SHP77 (cell line): ENCODE measurements at places on chromosomes 1 and 21.

- no peak for DNase-seq
Measured at GRCh38 chr1:226596531-226597165, 48.1 kb downstream of the STUM start.

GRCh38 chr1:207219979-207220889 is 101.2 kb upstream of the CD55 start:
- DNase-seq: no peak

DNA sequence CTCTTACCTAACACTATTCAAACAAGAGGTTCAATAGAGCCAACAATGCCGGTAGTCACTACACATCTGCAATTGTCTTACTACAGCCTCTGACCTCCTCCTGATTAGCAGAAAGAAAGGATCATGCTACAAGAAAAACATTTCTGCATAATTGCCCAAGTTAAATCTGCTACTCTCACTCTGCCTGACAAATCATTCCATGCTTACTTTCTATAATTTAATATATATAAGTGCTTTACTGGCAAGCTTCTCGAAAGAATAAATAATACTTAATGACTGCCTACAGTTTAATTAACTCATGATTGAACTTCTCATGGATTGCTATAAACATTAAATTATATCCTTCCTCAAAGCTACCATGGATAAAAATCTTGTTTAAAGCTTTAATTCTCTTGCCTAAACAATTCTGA is 156.0 kb downstream of the SLC45A1 start:
- no peak for DNase-seq

DNA sequence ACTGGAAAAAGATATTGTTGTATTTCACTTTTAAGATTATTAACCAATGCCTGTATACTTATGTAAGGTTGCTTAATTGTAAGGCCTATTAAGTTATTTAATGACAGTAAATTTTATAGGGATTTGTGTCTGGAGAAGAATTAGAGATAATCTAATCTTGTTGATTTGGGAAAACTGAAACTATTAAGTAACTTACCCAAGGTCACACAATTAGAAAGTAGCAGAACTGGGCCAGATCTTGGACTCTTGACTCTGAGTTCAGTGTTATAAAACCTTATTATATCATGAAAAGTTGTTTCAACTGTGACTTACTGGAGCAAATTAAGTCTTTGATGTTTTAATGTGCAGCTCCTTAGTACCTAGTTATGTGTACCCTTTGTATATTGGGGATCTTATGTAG is 38.5 kb downstream of the CAMTA1 start:
- no peak for DNase-seq

- DNase-seq: no peak
Measured at GRCh38 chr1:116309090-116309870, 63.8 kb upstream of the ATP1A1 start.

GRCh38 chr1:161987303-161987702 is 36.4 kb downstream of the OLFML2B start:
- DNase-seq: no peak

DNA sequence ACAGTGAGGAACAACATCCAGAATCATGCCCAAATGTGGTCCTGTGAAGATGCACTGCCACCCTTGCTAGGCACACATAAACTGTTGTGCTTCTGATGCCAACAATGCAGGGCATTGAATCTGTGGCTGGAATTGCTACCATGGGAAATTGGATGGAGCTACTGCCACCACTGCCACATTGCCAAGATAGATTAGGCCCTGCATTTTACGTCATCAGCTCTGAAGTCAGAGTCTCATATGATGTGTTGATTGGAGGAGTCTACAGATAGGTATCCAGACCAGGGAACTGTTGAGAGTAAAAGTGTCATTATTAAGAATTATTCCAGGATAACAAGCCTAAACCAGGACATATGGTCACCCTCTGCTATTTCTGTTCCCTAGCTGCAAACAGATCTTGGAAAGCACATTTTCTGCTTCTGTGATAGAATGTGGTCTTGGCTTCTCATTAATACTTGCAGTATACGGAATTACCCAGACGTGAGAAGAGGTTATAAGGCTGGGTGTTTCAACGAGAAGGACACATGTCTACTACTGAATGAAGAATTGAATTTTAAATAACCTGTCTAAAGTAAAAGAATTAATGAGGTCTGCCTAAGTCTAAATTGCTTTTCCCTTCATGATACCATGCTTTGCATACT is 106.6 kb downstream of the TNNI3K start:
- no peak for DNase-seq

DNA sequence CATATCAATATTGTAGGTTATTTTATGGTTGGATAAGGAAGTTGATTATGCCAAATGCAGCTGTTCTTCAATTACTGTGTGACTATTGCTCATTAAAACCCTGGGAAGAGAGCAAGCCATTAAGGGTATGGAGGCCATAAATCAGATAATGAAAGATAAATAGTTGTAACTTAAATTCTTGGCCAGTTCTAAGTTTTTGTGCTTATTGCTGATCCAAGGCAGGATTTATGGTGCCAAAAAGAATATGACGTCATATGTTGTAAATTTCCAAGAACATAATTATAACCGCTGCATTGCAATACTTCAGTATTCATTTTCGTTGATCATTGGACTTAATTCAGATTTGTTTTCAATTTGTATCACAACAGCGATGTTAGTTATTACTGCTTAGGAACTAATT is 211.6 kb downstream of the LRRC40 start:
- no peak for DNase-seq

DNA sequence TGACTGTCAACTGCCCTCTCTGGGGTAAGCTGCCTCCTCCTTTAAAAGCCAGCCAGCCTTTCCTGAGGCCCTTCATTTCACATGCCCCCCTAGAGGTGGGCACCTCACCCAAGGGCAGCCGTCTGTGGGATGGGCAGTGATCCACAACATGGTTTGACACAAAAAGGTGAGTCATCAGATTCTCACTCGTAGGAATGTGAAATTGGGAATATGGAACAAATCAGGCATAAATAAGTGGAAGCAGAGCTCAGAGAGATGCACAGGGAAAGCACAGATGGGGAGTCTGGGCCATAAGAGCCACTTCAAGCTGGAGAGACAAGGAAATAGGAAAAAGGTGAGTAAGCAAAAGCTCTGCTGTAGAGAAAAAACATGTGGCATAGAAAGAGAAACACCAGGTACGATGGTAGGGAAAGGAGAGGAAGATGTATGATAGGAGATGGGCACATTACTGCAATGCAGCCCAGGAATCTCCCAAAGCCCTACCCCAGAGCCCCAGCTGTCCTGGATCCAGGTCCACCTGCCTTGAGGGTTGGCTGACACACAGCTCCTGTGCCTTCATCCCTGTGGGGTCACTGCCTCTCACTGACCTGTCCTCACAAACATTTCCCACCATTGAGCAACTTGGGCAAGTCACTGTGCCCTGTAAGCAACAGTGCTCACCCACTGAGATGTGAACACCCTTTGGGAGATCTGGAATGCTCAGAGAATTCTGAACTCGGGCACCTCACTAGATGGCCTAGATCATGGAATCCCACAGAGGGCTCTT is 86.6 kb downstream of the ASTN1 start:
- no peak for DNase-seq

- no peak for DNase-seq
Measured at GRCh38 chr21:41405321-41405720, 20.7 kb upstream of the MX1 start.

- DNase-seq: no peak
Measured at GRCh38 chr1:42845866-42846256, 552 bp upstream of the ZNF691 start.

- no peak for DNase-seq
Measured at GRCh38 chr1:160342526-160342925, 524 bp downstream of the COPA start.

- DNase-seq: no peak
Measured at GRCh38 chr1:37947364-37947763, 511 bp upstream of the INPP5B start.

GRCh38 chr1:117828201-117828600 is 101.2 kb downstream of the GDAP2 start:
- DNase-seq: no peak

DNA sequence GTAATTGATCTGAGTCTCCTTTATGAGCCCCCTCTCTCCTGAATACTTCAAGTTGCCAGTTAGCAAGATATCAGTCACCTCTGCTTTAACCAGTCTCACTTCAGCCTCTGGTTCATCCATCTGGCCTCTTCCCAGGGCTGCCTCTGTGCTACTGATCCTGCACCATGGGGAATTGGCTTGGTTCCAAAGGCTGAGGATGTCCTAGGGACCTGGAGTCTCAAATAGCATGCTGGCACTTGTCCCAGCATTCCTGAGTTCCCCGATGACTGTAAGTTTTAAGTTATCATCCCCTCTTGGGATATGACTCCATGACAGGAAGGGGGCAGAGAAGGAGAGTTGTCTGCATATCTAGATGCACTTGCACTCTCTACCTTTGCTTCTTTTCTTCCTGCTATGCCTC is 252.0 kb downstream of the PTBP2 start:
- peak; percentile 9 for DNase-seq

GRCh38 chr1:81340239-81340638 is 460.5 kb upstream of the ADGRL2 start:
- no peak for DNase-seq

DNA sequence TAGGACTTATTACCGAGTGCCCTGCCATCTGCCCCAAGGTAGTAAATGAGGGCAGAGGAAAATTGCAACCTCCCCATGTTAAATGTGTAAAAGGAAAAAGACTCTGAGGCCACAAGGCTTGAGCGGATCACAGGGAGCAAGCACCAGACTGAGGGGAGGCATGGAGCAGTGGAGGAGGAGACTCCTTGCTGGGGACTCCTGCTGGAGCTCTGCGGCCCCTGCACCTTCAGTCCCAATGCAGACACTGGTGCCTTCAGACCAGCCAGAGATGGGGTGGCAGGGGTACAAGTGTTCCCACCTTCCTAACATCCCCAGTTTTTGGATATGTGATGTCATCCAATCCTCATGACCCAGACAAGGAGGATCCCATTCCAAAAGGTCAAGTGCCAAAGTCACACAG is 128.4 kb upstream of the NGF start:
- DNase-seq: no peak

DNA sequence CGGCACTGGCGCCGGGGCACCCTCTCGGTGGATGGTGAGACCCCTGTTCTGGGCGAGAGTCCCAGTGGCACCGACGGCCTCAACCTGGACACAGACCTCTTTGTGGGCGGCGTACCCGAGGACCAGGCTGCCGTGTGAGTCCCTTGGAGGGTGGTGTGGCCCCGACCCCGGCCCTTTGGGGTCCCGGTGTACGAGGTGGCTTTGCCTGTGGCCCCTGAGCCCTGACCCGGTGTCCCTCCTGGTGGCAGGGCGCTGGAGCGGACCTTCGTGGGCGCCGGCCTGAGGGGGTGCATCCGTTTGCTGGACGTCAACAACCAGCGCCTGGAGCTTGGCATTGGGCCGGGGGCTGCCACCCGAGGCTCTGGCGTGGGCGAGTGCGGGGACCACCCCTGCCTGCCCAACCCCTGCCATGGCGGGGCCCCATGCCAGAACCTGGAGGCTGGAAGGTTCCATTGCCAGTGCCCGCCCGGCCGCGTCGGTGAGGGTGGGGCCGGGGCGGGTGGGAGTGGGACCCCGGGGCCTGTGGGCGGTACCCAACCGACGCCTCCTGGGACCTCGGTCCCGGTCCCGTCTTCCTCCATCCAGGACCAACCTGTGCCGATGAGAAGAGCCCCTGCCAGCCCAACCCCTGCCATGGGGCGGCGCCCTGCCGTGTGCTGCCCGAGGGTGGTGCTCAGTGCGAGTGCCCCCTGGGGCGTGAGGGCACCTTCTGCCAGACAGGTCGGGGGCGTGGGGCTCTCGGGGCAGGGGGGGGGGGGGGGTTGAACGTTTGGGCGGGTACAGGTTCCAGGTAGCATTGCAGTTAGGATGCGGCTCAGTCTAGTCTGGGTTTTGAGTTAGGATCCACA is 24.6 kb downstream of the RNF223 start:
- DNase-seq: no peak

- DNase-seq: no peak
Measured at GRCh38 chr1:200547386-200547785, 73.2 kb downstream of the KIF14 start.

DNA sequence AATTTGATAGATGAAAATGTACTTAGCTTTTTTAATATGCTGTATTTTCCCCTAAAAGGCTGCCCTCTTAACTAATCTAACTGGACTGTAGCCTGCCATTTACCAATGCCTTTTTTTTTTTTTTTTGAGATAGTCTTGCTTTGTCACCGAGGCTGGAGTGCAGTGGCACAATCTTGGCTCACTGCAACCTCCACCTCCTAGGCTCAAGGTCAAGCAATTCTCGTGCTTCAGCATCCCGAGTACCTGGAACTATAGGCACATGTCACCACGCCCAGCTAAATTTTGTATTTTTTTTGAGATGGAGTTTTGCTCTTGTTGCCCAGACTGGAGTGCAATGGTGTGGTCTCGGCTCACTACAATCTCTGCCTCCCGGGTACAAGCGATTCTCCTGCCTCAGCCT is 18.7 kb downstream of the PAFAH2 start:
- no peak for DNase-seq

DNA sequence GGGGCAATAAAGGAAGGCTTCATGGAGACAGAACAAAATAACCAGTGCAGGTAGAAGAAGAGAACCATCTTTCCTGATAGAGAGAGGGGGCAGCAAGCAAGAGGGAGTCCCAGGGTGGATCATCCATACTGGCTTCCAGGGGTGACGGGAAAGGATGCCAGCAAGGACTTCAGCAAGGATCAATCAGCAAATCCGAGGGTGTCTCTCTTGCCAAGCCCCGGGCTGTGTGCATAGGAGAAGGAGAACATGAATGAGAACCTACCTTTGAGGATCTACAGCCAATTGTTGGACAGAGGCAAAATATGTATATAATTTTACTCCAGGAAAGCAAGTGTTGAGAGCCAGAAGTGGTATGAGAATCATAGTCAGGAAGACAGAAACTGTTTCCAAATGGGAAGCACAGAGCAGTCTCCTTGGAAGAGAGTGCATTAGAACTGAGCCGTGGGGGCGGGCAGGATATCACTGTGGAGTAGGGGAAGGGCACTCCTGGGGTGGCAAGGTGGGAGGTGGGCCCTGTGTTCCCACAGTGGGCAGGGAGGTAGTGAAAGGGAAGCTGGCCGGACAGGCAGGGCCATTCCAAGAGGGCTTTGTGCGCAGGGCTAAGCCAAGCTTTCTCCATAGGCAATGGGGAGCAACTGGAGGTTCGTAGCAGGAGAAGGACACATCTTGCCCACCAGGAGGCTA is 1.1 kb upstream of the S100A9 start:
- DNase-seq: no peak

DNA sequence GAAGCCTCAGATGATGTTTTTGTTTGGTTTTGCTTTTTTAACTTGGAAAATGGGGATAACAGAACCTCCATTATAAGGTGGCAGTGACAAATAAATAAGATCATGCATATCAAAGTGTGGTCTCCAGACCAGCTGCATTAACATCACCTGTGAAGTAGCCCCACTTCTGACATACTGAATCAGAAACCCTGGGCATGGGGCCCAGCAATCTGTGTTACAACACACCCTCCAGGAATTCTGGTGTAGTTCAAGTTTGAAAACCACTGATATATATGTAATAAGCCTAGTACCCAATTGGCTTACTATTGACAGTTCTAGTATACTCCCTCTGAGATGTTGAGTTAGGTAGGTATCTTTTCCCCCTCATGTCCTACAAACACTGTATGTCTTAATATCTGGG is 24.1 kb upstream of the RNF19B start:
- no peak for DNase-seq
